Type B pancreatic cell (in vitro differentiated cells): ENCODE measurements at places on chromosomes 7 and 10.
A peak's percentile ranks its signal among the peaks of the same experiment; 100 is the strongest.

DNA sequence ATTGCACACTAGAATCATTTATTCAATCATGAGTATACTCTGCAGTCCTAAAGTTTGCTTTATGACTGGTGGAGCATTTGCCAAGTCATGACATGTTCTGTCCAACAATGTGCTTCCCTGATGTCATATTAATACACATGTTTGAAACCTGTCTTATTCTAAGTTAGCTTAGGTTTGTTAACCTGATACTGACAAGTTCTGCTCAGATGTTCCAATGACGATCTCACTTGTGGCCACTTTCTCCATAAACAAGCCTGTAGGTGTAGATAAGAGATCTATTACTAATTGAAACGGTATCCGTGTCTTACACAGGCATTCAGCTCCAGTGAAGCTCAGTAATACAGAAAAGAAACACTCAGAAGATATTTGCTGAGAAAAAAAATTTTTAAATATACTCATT lies 64.9 kb downstream of the GPR37 start:
- H3K4me3 ChIP-seq, result no peak overlapping the region
- no peaks in the 10 kb centered on the region for H3K4me1 ChIP-seq
- H3K27me3 ChIP-seq, result no peaks in the 10 kb centered on the region
- no peaks in the 10 kb centered on the region for H3K36me3 ChIP-seq
- no peak for DNase-seq

DNA sequence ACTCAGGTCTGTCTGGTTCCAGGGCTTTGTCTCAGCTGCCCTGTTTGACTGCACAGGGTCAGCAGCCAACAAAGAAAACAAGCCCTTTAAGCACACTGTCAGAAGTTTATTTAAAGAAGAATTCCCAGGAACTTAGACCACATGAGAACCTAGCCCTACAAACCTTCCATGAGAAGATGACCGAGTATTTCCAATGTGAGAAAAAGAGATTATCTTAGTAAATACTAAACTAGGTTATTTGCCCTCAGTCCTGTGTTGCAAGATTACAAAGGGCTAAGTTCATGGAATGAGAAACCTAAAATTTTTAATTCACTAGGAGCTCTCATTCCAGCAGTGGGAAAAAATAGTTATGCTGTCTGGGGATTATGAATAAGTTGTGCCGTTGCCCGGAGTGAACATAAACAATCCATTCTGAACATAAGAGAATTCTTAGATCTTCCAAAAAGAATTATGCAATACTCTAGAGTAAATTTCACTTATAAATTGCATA lies 46.7 kb downstream of the NOC3L start:
- H3K27me3 ChIP-seq, result no peaks in the 10 kb centered on the region
- no peak for DNase-seq
- H3K36me3 ChIP-seq, result peaks cover 3% of the 10 kb centered on the region

DNA sequence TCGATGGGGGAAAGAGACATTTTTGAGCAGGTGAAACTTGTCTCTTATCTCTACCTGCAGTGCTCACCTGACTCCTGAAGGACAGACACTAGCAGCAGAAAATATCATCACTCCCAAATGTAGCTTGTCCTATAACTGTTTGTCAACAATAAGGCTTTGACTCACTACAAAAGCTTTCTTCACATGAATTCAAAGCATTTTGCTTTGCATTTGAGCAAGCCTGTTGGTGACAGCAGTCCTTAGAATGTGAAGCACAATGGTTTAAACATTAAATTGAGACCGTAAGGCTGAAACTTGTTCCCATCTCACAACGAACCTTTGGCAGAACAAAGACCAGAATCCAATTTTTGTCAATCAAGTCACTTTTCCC lies 30.6 kb upstream of the ZNRF2 start:
- DNase-seq, result no peak
- peaks cover 9% of the 10 kb centered on the region for H3K4me1 ChIP-seq
- H3K27me3 ChIP-seq, result peaks cover 3% of the 10 kb centered on the region
- H3K27ac ChIP-seq, result peak overlapping the region; percentile 57
- H3K4me3 ChIP-seq, result no peak overlapping the region

DNA sequence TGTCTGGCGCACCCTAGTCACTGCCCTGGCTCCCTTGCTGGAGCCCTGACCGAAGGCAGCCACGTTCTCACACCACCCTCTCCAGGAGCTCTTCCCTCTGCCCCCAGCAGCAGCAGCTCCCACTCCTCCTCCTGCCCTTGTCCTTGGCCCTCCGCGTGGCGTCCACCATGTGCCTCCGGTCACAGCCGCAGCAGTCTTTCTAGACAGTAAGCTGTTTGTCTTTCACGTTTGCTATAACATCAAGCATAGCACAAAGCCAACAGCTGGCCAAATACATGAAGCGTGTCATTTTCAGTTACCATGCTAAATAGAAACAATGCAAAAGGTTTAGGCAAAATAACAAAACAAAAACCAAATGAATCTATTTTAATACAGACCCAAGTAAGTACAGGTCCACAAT lies 3.3 kb downstream of the PITRM1 start:
- H3K27me3 ChIP-seq, result no peaks in the 10 kb centered on the region
- no peak for DNase-seq
- no peak overlapping the region for H3K27ac ChIP-seq
- peaks cover 12% of the 10 kb centered on the region for H3K4me1 ChIP-seq
- no peak overlapping the region for H3K4me3 ChIP-seq
- peaks cover 31% of the 10 kb centered on the region for H3K36me3 ChIP-seq

DNA sequence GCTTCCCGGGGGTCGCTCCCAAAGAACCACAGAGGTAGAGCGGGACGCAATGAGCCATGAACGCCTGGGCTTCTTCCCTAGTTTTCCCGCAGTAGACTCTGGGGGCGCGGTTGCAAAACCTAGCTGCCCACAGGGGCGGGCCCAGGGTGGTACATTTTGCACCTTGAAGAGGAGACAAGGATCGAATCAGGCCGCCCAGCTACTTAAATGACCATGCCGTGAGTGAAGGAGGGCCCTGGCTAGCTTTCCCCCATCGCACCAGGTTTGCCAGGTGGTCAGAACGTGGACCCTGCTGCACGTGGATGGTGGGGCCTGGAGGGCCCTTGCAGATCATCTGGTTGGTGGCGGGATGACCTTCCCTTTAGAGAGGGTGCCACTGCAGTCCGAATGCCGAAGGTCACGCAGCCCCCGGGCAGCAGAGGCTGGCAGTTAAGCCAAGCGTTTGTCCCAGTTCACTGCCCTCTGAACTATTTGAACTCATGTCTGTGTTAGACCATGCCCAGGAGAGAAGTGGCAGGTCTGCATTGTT lies 604 bp upstream of the SHTN1 start:
- no peak for DNase-seq
- H3K27me3 ChIP-seq, result peaks cover 2% of the 10 kb centered on the region
- H3K4me1 ChIP-seq, result peaks cover 12% of the 10 kb centered on the region
- peak overlapping the region; percentile 83 for H3K4me3 ChIP-seq

DNA sequence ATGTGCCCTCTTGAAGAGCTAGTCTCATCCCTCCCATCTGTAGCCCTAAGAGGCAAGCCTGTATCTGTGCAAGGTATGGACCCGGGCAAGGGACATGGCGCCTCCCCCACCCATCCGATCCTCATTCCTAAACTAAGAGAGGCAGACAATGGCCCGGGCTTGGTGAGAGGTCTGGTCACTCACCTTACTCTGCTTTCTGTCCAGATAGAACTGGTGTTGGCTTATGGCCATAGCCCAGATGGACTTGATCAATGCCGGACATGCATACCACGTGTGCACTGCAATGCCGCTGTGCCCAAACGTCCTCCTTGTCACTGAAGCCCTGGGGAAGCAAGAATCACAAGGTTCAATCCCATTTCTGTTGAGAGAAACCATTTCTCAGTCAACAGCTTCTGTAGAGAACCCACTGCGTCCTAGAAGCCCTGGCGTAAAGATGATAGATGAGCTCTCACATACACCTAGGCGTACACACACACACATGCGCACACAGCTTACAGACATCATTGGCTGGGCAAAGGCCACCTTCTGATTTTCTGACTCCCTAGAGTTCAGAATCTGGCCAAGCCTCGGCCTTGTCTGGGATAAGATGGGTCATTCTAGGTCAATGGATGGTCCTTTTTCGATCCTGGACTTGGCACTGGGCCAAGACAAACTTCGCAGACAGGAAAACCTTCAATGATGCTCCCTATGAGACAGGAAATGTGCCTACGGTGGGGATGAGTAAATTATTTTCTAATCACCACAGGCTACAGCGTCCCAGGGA lies 114.6 kb downstream of the PRPF18 start:
- peaks cover 56% of the 10 kb centered on the region for H3K36me3 ChIP-seq
- peaks cover 56% of the 10 kb centered on the region for H3K4me1 ChIP-seq
- H3K4me3 ChIP-seq, result peak overlapping the region; percentile 60
- DNase-seq, result no peak

DNA sequence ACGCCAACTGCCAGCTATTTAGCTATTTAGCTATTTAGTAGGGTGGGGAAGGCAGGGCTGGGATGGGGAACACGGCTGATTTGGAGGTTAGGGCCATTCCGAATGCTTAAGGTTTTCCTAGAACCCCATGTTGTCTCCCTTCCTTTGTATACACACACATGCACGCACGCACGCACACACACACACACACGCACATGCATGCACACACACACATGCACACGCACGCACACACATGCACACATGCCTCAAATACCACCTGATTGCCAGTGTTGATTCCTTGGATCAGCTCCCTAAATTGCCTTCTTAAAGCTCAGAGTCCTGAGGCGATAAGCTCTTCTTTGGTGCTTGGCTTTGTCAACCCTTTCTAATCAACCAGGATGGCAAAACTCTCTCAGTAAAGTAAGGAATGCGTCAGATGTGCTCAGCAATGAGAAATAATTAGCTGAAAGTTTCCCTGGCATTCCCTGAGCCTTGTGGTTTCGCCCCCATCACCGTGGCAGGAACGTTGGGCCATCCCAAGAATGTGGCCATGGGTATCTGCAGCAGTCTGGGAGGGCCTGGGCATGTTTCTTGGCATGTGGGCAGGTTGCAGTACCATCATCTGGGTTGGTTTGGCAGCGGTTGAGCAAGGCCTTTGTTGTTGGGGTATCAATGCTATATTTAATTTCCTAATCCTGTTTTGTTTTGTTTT lies 305.6 kb downstream of the LRMDA start:
- no peak for DNase-seq
- H3K4me3 ChIP-seq, result no peak overlapping the region
- no peak overlapping the region for H3K27ac ChIP-seq
- H3K36me3 ChIP-seq, result no peaks in the 10 kb centered on the region
- H3K27me3 ChIP-seq, result peaks cover 50% of the 10 kb centered on the region
- H3K4me1 ChIP-seq, result peaks cover 48% of the 10 kb centered on the region

DNA sequence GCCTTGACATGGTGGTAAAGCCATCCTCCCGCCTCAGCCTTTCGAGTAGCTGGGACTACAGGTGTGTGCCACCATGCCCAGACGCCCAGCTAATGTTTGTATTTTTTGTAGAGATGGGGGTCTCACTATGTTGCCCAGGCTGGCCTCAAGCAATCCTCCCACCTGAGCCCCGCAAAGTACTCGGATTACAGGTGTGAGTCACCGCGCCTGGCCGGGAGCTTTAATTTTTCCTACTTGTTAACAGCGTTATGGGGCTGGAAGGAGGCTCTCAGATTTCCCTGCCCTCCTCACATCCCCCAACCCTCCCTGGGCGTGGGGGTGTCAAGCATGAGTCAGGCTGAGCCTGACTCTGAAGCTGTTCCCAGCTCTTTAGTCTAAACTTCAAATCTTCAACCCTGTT lies 8.3 kb downstream of the ALKBH4 start:
- H3K4me3 ChIP-seq, result no peak overlapping the region
- no peak overlapping the region for H3K27ac ChIP-seq
- H3K4me1 ChIP-seq, result no peaks in the 10 kb centered on the region
- no peaks in the 10 kb centered on the region for H3K27me3 ChIP-seq
- DNase-seq, result no peak
- H3K36me3 ChIP-seq, result no peaks in the 10 kb centered on the region

DNA sequence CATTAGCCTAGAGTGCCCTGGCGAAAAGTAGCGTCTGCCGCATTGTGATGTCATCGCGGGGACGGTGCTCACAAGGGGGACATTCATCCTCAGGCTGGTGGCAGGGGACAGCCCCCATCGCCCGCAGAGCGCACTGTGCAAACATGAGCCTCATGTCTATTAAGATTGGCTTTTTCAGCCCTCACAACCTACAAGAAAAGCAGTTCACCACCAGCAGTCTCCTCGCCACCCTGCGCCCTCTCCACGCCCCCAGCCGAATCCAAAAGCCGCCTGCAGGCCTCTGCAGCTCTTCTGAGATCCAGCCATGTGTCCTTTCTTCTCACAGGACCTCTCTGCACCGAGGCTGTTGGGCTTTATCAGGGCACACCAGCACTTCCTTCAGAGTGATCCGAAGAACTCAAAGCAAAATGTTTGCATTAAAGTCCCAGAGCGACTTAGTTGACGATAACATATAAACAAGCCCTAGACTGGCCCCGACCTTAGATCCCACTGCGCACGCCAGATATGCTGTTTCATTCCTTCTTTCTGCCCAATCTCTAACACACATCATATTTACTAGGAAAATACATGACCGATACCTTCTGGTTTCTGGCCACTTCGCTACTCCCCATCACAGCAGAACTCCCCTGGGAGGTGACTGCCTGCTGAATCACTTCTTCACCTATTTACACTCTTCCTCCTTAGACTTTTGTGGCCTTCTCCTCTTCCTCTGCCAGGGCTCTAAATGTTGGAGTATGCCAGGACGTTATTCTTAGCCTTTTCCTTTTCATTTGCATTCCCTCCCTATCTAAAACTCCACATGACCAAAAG lies 206.0 kb upstream of the SH2B2 start:
- H3K4me3 ChIP-seq, result peak overlapping the region; percentile 1
- H3K27ac ChIP-seq, result peak overlapping the region; percentile 24
- no peaks in the 10 kb centered on the region for H3K27me3 ChIP-seq
- H3K4me1 ChIP-seq, result peaks cover 24% of the 10 kb centered on the region
- DNase-seq, result no peak
- peaks cover 25% of the 10 kb centered on the region for H3K36me3 ChIP-seq

DNA sequence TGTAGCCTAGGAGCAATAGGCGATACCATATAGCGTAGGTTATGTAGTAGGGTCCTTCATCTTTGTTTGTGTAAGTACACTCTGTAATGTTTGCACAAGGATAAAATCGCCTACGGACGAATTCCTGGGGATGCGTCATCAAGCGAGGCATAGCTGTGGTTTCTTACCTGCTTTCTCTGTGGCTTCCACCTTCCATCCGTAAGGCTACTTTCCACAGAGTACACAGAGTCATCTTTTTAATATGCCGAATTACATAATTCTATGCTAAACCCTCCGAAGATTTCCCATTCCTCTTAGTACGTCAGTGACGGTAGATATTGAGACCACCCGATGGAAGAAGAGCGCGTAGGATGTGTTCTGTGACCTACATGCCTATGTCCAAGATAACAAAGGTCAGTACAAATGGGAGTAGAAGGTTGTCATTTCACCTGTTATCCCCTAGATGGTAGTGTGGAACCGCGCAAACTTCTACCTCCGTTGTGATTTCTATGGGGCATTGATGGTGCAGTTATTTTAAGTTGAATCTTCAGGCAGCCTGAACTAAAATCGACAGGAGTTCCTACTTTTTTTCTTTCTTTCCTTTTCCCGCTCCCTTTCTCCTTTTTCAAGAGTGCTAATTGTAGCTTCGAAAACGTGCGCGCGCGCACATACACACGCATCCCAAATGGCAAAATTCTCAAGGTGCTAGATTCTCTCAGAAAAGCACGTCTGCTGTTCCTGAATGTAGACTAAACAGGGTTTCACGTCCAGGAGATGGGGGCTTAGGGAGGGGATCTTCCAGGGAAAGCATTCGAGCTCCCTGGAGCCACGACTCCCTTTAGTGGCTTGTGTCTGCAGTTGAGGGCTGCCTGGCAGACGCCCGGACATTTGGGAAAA lies 111.7 kb upstream of the MBL2 start:
- no peaks in the 10 kb centered on the region for H3K27me3 ChIP-seq
- DNase-seq, result no peak
- H3K4me1 ChIP-seq, result peaks cover 18% of the 10 kb centered on the region
- H3K4me3 ChIP-seq, result peak overlapping the region; percentile 65

- peak overlapping the region; percentile 43 for H3K4me3 ChIP-seq
- peak overlapping the region; percentile 71 for H3K27ac ChIP-seq
- DNase-seq, result no peak
Observed at GRCh38 chr7:140153666-140154161, 23.1 kb downstream of the KDM7A start.
